ENCODE measurements at places on chromosomes 2 and 18. TPM values are rescaled to one million over a fixed set of nuclear protein-coding genes. Genes with fewer than 3 reads are reported as not detected.

Gene ATRAID
- total RNA-seq: 86.3 TPM

Gene CHPF
- total RNA-seq: 27.0 TPM

Gene STK39
- total RNA-seq: 26.5 TPM

- H3K4me1 ChIP-seq: peaks cover 42% of the 10 kb centered on the region
- no peak overlapping the region for H3K27ac ChIP-seq
- H3K27me3 ChIP-seq: no peaks in the 10 kb centered on the region
- peaks cover 6% of the 10 kb centered on the region for H3K36me3 ChIP-seq
- H3K4me3 ChIP-seq: no peak overlapping the region
Observed at GRCh38 chr18:35491700-35492077, 6.1 kb downstream of the INO80C start.

DNA sequence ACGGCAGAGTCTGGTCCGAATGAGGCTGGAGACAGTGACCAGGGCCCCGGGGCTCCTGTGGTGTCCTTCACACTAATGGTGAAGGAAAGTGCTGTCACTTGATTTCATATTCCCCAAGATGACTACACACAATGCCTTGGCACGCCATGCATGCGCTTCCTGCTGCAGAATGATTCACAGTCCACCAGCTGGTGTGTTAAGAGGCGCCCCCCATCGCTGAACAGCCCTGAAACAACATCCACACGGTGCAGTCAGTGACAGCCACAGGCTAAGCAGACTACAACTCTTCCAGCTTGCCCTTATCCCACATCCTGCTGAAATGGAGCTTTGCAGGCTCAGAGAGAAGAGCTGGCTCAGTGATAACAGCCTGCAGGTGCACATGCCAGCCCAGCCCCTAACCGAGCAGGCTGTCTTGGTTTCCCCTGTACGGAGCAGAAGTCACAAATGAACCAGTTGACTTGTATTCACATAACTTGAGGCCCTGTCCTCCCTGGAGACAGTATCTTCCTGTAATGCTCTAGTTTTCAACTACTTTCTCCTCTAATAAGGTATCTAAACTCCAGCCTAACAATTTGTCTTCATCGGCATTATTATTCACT is 24.3 kb upstream of the CDH20 start:
- no peaks in the 10 kb centered on the region for H3K36me3 ChIP-seq
- H3K27me3 ChIP-seq: no peaks in the 10 kb centered on the region
- H3K4me3 ChIP-seq: no peak overlapping the region
- no peak for DNase-seq

DNA sequence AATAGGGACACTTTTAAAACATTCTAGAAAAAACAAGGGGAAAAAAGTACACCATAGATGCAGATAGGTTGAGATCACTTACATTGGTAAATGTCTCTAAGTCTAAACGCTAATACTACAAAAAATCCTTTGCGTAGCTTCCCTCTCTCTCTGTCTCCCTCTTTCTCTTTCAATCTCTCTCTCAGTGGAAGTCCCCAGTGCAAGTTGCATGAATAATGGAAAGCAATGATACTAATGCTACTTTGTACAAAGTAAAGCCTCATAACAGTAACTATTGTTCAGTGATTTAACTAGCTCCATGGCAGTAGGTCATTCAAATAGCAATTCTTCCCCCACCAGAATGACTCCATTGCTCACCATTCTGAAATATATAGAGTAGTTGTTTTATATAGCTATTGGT is 12.8 kb downstream of the MEIS1 start:
- peaks cover 9% of the 10 kb centered on the region for H3K36me3 ChIP-seq
- DNase-seq: no peak
- no peak overlapping the region for H3K27ac ChIP-seq
- H3K4me3 ChIP-seq: peak overlapping the region; percentile 60

- H3K36me3 ChIP-seq: peaks cover 2% of the 10 kb centered on the region
- H3K27ac ChIP-seq: no peak overlapping the region
- no peak for DNase-seq
- H3K27me3 ChIP-seq: no peaks in the 10 kb centered on the region
- H3K4me1 ChIP-seq: peaks cover 10% of the 10 kb centered on the region
Observed at GRCh38 chr2:237901932-237902850, 42.8 kb downstream of the RAMP1 start.

GRCh38 chr2:46814160-46814961 is 101.2 kb downstream of the MCFD2 start:
- H3K4me1 ChIP-seq: peaks cover 6% of the 10 kb centered on the region
- no peaks in the 10 kb centered on the region for H3K36me3 ChIP-seq
- no peak for DNase-seq
- H3K4me3 ChIP-seq: no peak overlapping the region

DNA sequence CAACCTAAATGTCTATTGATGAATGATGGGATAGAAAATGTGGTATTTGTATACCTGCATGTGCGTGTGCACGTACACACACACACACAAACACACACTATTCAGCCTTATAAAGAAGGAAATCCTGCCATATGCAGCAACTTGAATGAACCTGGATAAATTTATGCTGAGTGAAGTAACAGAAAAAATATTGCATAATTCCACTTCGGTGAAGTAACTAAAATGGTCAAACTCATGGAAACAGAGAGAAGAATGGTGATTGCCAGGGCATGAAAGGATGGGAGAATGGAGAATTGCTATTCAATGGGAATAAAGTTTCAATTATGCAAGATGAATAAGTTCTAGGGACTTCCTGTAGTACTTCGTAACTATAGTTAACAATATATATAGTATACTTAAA is 95.5 kb upstream of the SCN1A start:
- H3K4me3 ChIP-seq: no peak overlapping the region
- H3K27me3 ChIP-seq: no peaks in the 10 kb centered on the region
- DNase-seq: no peak
- no peak overlapping the region for H3K27ac ChIP-seq
- H3K4me1 ChIP-seq: no peaks in the 10 kb centered on the region

DNA sequence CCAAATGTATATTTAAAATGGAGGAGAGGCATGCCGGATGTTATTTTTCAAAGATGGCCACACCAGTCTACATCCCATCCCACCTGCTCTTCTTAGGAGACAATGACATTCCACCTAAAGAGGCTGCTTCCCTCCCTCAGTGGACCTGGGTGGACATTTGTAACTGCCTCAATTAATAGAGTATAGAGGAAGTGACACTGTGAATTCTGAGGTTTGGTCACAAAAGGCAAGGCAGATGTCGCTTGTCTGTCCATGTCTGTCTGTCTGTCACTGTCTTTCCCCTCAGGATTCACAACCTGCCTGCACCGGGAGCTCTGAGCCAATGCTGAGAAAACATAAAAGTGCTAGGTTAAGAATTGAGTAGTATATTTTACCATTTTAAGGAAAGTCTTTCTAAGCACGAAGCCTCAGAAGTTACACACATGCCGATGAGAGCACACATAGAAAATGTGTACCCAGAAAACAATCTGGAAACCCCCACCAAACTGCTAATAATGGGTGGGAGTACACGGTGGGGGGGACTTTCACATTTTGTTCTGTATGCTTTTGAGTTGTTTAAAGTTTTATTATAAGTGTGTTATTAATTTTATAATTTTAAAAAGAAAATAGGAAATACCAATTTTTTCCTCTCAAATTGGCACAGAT is 21.0 kb downstream of the MIB1 start:
- H3K36me3 ChIP-seq: peaks cover 10% of the 10 kb centered on the region
- no peaks in the 10 kb centered on the region for H3K27me3 ChIP-seq
- no peak for DNase-seq
- no peak overlapping the region for H3K27ac ChIP-seq
- peaks cover 40% of the 10 kb centered on the region for H3K4me1 ChIP-seq

DNA sequence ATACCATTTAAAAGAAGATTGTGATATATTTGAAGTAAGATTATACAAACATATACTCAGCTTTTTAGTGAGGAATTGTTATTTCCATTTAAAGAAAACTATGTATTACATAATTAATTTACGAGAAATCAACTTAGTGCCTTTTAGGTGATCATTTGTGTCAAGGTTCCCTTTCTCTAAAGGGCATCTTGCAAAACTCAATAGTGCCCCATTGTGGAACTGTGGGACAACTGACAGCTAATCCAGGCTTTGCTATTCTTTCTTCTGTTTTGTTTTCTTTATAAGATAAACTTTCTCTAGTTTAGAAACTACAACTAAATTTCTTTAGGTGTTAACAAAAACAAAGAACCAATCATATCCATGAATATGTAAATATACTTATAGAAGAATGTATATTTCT is 24.3 kb upstream of the VIT start:
- H3K4me1 ChIP-seq: peaks cover 10% of the 10 kb centered on the region
- DNase-seq: no peak
- H3K36me3 ChIP-seq: no peaks in the 10 kb centered on the region
- H3K27me3 ChIP-seq: no peaks in the 10 kb centered on the region
